ENCODE measurements at places on chromosomes 7 and 10.
A peak's percentile ranks its signal among the peaks of the same experiment; 100 is the strongest.

- no peaks in the 10 kb centered on the region for H3K36me3 ChIP-seq
- no peak overlapping the region for H3K27ac ChIP-seq
- no peak overlapping the region for H3K4me3 ChIP-seq
- DNase-seq = no peak
These were observed 602.3 kb downstream of the SORCS3 start for GRCh38 chr10:105243381-105243780.

- H3K4me1 ChIP-seq = peaks cover 7% of the 10 kb centered on the region
- peak overlapping the region; percentile 43 for H3K4me3 ChIP-seq
- H3K36me3 ChIP-seq = no peaks in the 10 kb centered on the region
- H3K27me3 ChIP-seq = no peaks in the 10 kb centered on the region
These were observed 55.8 kb downstream of the TSPAN15 start for GRCh38 chr10:69506834-69507713.

DNA sequence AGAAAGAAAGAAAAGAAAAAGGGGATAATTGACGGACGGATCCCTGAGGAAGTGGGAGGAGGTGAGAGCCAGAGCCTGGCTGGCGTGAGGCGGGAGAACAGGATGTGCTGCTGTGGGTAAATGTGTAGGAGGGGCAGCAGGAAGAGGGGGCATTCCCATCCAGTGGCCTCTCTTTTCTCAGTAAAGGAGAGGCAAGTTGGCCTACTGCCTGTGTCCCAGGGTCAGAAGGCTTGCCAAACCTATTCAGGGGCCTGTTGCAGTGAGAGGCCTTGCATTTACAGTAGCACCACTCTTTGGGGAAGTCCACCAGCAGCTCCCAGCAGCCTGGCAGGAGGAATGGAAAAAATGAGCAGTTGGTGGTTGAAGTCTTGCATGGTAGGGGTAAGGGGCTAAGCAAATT, 26.6 kb upstream of the ASCC1 start:
- DNase-seq = no peak
- no peaks in the 10 kb centered on the region for H3K36me3 ChIP-seq
- no peak overlapping the region for H3K27ac ChIP-seq
- H3K4me3 ChIP-seq = no peak overlapping the region

DNA sequence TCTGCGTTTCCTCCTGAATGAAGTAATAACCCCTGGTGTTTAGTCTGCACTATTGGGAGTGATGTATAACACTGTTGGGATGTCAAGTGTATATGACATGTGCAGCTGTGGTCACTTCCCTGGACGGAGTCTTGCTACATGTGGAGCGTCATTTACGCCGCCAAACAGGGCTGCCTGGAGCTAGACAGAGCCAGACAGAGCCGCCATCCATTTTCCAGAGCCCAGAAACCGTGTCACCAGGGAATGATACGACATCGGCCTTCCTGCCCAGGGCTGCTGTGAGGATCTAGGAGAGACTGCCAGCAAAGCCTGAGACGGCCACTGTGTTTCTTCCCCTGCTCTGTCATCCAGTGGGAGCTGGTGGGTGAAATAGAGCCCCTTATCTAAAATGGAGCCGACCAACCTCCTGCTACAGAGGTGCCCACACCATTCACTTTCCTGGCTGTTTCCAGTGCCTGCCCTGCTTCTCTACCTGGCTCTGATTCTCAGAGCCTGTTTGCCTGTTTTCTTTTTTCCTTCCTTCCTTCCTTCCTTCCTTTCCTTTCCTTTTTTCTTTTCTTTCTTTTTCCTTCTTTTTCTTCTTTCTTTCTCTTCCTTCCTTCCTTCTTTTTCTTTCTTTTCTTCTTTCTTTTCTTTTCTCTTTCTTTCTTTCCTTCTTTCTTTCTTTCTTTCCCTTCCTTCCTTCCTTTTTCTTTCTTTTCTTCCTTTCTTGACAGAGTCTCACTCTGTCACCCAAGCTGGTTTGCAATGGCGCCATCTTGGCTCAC, 13.3 kb upstream of the FGFR2 start:
- no peaks in the 10 kb centered on the region for H3K36me3 ChIP-seq
- DNase-seq = no peak
- H3K27ac ChIP-seq = no peak overlapping the region

DNA sequence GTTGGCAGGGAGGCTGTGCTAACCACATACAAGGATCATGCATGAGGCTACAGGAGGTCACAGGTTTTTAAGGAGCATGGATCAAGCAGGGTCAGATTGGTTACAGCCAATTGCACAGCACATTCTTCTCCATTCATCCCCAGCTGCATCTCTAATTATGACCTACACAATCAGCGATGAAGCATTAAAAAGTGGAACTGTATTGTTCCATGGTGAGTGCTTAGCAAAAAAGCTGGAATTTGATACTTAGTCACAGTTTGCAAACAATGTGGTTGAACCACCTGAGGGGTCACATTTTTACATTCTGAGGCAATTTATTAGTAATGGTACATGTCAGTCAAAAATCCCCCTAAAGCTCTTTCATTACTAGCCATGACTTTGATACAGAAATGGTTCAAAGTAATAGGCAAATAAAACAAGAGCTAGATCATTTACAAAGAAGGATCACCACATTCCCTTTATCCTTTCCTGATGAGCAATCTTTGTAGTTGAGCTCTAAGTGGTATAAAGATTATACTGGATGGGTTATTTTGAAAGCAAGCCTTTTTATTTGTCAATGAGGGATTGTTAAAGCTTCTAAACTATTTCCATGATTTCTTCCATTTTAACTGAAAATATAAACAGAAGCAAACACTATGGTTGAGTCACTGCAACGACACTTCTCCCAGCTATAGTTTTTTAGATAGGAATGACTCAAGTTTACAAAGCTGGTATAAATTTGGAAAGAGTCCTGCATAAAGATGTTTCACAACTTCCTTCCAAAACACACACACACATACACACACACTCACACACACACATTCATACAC, 217.8 kb upstream of the SEMA3A start:
- no peaks in the 10 kb centered on the region for H3K4me1 ChIP-seq
- H3K27me3 ChIP-seq = no peaks in the 10 kb centered on the region

All from naive thymus-derived CD4-positive, alpha-beta T cell (primary cell).